ENCODE measurements at places on chromosomes 5 and 9.

DNA sequence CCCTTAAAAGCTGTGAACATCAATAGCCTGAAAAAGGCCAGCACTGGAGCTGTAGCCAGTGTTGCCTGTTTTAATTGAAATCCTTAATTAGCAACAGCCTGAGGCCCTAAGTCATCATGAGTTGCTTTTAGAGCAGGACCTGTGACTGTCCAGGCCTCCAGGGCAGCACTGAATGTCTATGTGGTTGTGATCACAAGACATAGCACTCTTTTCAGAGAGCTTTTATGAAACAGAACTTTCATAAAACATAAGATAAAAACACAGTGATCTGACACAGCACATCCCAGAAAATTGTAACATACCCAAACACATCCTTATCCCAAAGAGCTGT is 85.5 kb upstream of the MYO10 start:
- no peak for DNase-seq

- peak; percentile 78 for DNase-seq
Observed at GRCh38 chr5:14109041-14109747, 33.9 kb upstream of the TRIO start.

GRCh38 chr5:176608937-176609723 is 826 bp downstream of the GPRIN1 start:
- DNase-seq, result no peak

DNA sequence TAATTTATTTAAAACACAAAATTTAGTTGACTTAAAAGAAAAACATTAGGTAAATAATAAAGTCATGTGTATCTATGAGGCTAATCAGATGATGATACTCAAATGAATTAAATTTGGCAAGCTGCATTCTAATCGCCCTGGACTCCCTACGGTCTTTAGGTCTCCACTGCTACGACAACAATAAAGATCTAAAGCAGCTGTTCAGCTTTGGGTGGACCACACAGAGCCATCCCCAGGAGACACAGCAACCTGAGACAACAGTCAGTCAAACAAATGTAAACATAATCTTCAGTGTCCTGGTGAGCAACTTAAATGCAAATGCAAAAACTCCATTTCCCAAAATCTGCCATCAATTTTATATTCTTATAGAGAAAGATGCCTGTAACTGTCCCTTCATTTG is 65.5 kb downstream of the MCTP1 start:
- no peak for DNase-seq

GRCh38 chr5:180281706-180282105 is 10.2 kb downstream of the MAPK9 start:
- no peak for DNase-seq

GRCh38 chr9:92722386-92723298 is 42.0 kb downstream of the BICD2 start:
- DNase-seq, result no peak

DNA sequence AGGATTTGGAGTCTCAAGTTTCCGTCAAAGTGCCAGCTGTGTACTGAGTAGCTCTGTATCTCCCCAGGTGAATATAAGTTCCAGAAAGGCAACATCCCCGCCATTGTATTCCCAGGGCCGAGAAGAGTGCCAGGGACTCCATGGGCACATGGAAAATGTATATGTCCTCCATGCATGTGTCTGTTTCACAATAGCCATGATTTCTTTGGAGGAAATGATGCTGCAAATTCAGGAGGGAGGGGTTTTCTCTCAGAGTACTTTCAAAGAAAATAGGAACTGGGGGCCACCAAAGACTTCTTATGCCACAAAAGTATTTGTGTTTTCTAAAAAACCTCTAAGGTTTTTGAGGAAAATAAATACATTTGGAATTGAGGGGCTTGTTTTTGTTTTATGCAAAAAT is 524.6 kb downstream of the BNC2 start:
- no peak for DNase-seq

DNA sequence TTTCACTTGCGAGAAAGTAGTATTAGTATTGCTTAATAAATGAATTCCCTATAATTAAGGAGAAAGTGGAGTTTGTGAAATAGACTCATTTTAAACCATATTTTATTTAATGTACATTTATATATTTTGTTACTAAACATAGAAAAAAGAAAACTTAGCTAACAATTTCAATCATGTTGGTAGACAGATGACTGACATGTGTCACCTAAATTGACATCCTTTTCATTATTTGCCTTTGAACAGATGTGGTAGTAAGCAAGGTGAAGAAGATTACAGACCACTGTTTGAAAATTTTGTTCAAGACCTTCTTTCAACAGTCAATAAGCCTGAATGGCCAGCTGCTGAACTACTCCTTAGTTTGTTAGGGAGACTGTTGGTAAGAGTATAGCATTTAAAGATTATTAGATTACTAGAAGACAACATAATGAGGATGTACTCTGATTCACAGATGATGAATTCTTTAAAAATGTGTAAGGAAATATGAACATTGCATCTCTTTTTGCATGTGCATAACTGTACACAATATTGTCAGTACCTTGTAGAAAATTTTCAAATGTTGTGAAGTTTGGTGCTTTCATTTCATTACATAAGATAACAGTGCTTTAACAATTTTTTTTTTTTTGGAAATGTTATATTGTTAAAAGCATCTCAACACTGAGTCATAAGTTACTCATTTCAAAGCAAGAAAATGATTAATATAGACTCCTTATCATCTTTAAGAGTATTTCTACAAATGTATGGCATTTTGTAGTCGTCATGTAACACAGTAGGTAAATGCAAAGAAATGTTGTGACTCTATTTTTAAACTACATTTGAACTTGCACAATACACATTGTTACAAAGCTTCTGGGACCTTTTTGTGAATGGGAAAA is 139.5 kb downstream of the NIPBL start:
- DNase-seq, result peak; percentile 42

DNA sequence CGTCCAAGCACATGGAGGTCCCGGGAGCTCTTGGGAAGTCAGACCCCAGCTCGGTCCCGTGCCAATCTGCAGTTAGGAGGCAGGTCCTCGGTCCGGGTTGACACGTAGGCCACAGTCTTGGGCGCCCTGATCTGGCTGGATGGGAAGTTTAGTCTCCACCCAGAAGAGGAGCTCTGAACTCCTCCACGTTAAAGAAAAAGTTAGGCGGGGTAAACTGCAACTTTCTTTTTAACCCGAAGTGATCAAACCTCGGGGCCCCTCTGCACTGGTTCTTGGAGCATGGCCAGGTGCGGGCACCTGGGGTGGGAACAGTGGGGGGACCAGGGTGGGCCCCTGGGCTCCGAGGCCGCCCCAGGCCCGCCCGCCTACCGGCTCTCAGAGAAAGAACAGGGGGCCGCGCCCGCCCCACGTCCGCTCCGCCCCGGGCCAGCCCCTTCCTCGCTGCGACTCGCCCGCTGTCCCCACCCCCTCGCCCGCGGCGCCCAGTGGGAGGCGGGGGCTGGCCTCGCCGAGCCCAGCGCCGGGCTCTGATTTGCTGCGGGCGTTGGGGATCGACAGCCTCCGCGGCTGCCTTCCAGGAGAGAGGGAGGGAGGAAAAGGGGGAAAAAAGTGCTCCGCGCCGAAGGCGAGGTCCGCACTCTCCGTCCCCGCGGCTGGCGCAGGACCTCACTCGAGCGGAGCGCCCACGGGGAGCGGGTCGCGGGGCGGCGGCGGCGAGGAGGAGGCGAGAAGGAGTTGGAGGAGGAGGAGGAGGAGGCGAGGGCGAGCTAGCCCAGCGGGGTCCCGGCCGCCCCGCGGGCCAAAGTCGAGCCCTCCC is at the start of gene COL5A1:
TSS of gene COL5A1 (plus strand) at position 631 of the 817 bp plus-strand sequence. CDS start 385 bp downstream, outside the sequence.
- DNase-seq, result peak; percentile 97

- no peak for DNase-seq
Observed at GRCh38 chr5:17666726-17667235, 32.5 kb downstream of the TAF11L14 start.

DNA sequence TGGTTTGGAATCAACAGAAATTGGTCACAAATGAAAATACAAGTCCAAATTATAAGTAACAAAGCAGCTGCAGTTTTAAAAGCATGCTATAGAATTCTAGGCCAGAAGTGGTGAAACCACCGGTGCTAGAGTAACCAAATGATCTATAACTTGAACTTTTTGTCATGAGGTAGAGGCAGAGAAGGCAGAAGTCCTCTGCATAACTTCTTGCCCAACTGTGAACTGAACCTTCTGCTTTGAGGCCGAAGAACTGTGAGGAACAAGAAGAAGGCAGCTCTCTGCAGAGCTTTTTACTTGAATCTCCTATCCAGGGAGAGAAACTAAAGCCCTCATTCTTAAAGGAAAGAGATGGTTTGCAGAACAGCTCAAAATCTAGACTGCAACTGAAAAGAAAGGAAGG is 36.2 kb upstream of the TENT2 start:
- no peak for DNase-seq

DNA sequence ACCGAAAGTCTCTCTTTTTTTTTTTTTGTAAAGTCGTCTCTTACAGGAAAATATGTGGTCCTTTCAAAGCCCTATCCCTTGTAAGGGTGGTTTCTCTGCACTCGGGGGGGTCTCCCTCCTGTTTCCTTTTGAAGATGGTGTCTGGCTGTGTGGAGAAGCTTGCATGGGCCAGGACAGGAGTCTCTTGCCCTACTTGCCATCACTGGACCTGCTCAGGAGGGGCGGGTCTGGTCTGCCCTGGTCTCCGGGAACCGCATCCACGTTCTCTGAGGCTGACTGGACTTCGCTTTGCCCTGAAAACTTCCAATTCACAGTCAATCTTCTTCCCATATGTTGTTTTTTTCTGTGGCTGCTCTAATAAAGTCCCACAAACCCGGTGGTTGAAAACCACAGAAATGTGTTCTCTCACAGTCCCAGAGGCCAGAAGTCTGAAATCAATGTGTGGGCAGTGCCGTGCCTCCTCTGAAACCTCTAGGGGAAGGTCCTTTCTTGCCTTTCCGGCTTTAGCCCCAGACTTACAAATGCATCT is 92.9 kb upstream of the IER5L start:
- DNase-seq, result peak; percentile 81

DNA sequence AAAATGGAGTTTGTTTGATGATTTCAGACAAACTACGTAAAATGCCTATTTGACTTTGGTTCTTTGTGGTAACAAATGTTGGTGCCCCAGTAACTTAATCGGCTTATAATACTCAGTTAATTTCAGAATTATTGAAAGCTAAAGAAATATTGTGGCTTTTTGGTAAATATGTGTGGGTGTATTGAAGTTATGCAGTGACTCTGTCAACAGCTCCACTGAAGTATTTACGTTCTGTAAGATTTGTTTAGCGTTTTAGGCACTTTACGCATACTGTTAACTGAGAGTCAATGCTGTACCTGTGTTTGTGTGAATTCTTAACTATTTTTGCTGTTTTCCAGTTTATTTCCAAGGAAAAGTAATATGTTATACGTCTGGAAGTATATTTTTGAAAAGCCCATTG is 2.2 kb downstream of the RAD23B start:
- DNase-seq, result no peak

All from fibroblast of skin of right biceps (primary cell).